ENCODE measurements at places on chromosomes 6 and 20.

DNA sequence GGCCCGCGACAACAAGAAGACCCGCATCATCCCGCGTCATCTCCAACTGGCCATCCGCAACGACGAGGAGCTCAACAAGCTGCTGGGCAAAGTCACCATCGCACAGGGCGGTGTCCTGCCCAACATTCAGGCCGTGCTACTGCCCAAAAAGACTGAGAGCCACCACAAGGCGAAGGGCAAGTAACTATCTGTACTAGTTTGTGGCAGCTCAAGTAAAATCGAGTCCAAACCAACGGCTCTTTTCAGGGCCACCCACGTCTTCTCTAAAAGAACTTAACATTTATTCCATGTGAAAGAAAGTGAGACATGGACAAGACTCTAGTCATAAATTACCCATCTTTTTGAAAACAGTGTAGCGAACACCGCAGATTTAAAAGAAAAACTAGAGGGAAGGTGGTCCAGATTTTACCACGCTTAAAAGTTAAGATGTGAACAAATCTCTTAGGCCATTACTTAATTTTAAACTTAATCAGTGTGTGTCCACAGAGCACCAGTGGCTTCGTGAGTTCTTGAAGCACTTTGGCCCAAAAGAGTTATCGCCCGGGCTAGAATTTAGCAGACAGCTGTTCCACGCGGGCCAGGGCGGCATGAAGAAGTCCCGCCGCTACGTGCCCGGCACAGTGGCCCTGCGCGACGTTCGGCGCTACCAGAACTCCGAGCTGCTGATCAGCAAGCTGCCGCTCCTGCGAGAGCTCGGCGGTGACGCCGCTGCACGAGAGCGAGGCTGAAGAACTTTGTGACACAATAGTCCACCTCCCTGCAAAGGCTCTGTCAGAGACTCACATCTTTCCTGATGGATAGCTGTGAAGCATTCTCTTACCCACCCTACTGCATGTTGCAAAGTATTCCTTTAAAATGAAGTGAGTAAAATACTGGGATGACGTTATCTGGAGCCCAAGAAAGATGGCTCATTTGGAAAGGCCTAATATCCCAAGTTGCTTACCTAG, 113.9 kb upstream of the PRSS16 start:
- peak; percentile 81 for DNase-seq

- DNase-seq, result no peak
Measured at GRCh38 chr6:105430685-105431084, 27.8 kb upstream of the PREP start.

DNA sequence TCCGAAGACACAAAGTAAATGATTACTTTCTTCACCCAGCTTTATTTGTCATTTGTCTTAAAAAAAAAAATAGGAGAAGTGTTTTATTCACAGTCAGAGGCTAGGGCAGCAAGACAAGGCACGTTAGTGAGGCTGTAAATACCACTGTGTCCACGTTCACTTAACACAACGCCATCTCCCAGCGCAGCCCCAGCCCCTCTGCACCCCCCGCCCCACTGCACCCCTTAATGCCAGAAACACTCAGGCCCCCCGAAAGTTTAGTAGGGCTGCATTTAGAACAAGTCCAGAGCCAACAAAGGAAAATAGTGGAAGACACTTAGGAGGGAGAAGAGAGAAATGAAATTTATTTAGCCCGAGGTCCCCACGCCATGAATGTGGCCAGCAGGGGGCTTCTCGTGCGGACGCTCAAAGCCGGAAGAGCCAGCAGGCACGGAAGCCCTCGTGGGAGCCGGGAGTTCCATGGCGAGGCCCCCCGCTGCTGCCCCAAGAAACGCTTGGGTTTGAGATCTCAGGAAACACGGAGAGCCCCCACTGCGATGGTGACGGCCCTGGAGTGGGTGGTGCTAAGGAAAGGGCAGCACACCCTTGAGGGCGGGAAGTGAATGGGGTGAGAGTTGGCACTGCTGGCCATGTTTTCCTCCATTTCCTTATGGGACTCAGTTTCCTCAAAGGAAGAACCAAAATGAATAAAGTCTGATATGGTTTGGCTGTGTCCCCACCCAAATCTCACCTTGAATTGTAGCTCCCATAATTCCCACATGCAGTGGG, 50.2 kb downstream of the IYD start:
- peak; percentile 63 for DNase-seq

DNA sequence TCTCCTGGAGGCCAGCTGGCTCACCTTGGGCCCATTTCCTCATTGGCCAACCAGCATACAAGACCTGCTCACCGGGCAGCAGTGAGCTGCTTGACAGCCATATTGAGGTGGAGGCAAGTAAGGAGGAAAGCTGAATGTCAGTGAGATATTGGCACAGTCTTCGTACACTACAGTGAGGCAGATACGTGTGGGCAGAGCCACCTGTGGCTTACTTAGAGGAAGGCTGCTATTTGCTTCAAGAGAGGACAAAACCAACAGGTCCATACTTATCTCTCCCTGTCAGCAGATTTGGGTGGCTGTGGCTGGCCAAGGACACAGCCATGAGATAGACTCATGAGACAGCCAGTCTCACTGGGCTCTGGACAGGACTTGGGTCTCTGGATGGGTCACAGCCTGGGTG, 15.1 kb upstream of the MCM3 start:
- no peak for DNase-seq

- no peak for DNase-seq
Measured at GRCh38 chr6:135861189-135861588, 9.7 kb downstream of the PDE7B start.

DNA sequence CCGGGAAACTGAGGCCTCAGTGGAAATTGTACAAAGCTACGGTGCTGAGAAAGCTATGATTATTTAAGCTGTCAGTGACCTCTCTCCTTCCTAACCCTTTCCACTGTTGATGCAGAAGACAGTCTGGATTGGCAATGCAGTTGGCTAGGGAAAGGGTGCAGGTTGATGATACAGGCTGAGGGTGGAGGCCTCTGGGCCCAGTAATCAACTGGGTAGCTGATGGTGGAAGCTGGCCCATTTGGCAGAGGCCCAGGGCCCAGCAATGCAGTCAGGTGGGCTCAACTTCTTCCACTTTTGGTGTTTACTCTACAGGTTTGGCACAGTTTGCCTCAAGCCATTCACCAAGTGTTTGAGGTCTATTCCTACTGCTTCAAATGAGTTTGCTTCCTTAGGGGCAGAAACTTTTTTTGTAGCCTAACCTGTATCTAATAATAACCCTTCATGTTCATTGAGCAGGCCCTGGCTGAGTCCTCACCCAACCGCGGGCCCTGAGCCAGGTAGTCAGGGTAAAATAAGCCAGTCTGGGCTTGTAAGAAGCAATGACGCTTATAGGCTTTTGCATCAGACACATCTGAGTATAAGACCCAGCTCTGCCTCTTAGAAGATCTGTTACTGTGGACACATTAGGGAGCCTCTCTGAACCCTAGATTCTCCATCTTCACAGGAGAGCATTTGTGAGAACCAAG, 12.1 kb downstream of the BCL2L1 start:
- DNase-seq, result no peak

- no peak for DNase-seq
Measured at GRCh38 chr6:34223381-34223955, 13.2 kb upstream of the HMGA1 start.

GRCh38 chr6:1335367-1336037, 23.6 kb downstream of the FOXQ1 start:
- no peak for DNase-seq

DNA sequence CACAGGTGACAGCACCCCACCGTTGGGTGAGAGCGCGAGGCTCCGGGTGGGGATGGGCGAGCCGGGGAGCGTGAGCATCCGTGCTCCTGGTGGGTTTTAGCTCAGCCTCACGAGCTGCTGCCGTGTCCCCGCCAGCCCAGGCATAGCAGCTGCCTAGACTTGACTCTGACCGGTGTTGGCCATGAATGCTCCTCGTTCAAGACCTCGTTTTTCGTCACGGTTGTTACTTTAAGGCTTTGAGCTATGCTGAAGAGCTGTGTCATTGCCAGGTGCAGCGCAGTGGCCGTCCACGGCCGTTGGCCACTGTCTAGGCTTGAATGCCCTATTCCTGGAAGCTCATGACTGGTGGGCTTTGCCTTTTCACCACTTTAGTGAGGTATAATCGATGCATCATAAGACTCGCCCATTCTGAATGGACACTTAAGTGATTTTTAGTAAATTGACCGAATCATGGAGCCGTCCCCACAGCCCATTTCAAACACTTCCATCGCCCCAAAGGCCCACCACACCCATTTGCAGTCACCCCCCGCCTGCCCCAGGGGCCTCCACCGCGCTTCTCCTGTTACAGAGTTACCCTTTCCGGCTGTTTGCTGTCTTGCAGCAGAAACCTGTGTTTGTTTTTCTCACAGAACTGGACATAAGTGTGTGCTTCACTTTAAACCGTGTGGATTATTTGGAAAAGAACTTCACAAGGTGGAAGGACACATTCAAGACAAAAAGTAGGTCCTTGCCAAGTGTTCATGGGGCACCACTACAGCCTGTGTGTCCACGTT, 21.4 kb upstream of the ADRM1 start:
- no peak for DNase-seq

Measured in activated naive CD4-positive, alpha-beta T cell treated with anti-CD3 and anti-CD28 coated beads, Interleukin-2, amount 50 U/mL, for 72 hours (primary cell).